ENCODE measurements at places on chromosomes 4 and X. TPM values are rescaled to one million over a fixed set of nuclear protein-coding genes. Genes with fewer than 3 reads are reported as not detected.
A peak's percentile ranks its signal among the peaks of the same experiment; 100 is the strongest.

Gene C4orf46
- 3.4 TPM for total RNA-seq

DNA sequence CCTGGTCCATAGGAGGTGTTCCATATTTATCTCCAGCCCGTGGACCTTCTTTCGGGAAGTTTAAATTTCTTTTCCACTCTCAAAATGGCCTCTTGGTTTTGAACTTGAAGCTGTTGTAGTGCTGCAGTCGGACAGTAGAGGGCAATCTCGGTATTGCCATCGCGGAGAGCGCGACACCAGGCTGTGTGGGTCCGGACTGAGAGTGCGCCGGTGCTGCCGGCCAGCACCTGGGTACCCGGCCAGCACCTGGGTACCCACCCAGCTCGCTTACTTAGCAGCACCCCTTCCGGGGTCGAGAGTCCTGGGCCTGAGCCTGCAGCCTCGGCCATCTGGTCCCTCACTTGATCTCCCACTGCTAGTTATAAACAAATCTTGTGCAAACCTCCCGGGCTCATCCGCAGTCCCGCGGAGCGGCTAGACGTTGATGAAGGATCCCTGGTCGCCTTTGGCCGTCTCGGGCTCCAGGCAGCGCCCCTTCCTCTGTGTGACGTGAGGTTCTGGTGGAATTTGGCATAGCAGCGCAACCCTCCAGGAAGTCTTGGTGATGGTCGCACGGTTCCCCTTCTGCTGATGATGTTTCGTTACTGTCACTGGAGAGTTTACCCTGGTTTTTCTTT is 18.0 kb downstream of the FAM9A start:
- no peak for DNase-seq

Gene MAGT1
- total RNA-seq: 179 TPM

Gene DUSP9
- total RNA-seq: 0.77 TPM

GRCh38 chr4:20062054-20062453 is 189.7 kb upstream of the SLIT2 start:
- no peak for DNase-seq

GRCh38 chrX:134537179-134537955 is 77.4 kb downstream of the HPRT1 start:
- no peak for DNase-seq

DNA sequence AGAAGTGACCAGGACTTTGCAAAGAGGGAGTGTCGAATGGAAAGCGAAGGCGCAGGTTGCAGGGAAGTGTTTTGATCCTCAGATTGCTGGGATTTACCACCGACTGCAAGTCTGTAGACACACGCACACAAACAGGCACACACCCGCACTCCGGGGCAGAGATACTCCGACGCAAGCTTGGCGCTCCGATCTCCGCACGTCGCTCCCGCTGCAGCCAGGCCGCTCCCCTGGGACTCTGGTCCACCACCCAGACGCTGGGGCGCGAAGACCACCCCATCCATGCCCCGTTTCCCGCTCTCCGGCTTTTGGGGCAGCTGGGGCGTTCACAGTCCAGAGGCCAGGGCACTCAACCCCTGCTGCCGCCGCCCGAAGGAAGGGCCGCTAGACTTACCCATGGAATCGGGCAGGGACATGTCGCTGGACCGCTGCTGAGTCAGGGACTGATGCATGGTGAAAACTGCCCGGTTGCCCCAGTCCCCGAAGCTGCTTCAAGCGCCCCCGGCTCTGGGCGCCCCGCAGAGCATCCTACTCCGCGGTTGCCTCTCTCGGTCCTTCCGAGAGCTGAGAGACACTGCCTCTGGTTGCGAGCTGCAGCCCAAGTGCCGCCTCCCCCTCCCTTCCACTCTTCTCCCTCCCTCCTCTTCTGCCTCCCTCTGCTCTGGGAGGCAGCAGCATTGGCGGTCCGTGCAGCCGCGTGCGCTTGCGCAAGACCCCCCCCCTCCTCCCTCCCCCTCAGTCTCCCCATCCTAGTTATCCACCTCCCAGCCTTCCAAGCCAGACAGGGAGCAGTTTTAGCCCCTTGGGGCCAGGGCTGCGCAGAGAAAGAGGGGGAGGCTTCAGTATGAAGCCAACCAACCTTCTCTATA is at the start of gene TMEM255A:
TMEM255A (minus strand) TSS at position 601 of the 866 bp plus-strand sequence; CDS start at position 449, 152 bp downstream.
- no peak for DNase-seq

DNA sequence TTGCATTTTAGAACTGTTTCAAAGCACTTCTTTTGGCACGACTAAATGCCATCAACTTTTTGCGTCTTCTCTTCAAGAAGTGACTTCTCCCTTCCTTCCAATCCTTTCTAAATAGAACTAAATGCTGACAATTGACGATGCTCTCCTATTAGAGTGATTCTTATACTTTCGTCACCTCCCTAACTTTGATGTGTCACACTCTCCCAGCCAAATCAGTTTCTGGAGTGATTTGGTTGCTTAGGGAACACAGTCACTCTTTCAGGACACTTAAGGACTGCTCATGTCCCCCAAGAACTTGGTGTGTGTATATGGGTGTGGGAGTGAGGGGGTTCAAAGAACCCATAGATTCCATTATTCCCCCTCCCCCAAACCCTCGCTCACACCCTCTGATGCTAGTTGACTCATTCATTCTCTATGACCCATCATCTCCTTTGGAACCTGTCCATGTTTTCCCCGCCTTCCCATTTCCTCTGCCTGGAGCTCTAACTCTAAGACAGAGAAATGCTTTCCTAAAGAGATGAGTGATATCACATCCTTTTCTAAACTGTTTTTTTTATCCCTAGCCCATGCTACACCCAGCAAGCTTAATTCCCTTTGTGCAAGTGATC is 26.8 kb upstream of the AREG start:
- peak; percentile 97 for DNase-seq

DNA sequence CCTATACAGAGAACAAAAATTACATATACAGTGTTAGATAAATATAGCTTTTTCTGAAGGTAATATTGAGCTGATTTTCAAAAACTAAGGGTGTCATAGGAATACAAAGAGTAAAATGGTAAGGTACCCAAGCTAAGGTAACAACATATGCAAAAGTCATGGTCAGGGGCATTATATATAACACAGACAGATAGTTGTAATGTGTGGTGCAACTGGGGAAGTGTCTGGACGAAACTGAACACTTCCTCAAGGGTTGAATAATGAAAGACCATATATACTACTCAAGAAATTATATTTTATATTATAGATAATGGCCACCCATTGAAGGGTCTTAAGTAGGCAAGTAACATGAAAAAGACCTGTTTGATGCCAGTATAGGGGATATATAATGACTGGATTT is 262.1 kb upstream of the CXXC4 start:
- no peak for DNase-seq

Gene HDAC8
- 17.6 TPM for total RNA-seq

- DNase-seq: no peak
Observed at GRCh38 chrX:9612146-9612505, 147.3 kb downstream of the TBL1X start.

DNA sequence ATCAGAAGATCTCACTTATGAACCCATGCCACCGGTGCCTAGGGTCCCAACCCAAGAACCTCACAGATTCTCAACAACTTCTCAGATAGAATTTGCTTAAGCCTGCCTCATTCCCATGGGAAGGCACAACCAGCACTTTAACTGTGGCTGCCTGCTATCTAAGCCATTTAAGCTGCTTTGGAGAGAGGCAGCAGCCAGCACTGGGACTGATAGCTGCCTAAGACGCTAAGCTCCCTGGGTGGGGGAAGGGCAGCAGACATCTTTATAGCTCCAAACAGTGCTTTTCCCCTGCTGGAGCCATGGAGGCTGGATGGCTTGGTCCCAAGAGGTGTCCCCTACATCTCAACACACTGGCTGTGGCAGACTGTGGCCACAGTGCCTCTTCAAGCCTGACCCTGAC is 1268.6 kb downstream of the FAM133A start:
- no peak for DNase-seq

GRCh38 chrX:25003066-25003849 is 12.5 kb downstream of the ARX start:
- DNase-seq: peak; percentile 17

DNA sequence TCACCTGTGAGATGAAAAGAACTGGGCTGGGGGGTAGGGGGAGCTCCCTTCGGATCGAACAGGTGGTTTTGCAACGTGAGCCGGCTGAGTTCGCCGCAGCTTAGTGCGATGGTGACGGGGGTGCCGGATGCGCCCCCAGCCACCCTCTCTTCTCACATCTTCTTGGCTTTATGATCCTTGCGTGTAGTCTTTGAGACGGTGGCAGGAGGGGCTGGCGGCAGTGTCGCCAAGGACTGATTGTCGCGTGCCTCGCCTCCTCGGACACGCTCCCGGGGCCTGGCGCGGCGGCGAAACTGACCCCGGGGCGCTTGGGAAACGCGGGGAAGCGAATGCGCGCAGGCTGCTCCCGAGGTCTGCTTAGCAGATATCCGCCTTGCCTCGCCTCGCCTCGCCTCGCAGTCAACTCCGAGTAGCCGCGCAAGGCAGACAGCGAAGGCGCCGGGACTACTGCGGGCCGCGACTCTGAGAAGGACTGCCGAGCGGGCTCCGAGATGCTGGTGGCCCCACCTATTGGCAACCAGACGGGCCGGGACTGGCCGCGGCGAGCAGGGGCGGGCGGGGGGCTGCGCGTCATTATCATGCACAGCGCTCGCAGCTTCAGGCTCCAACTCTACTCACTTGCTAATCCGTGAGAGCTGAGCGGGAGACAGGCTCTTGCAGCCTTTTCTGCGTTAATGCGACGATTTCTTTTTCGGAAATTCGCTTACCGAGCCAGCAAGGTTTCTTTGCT is 1.5 kb downstream of the GRID2 start:
- peak; percentile 7 for DNase-seq

GRCh38 chr4:53730031-53730805 is 138.9 kb upstream of the LNX1 start:
- DNase-seq: no peak

Gene CACNA1F
- total RNA-seq: under 0.01 TPM

GRCh38 chr4:55517526-55518229 is 29.0 kb downstream of the CLOCK start:
- no peak for DNase-seq

DNA sequence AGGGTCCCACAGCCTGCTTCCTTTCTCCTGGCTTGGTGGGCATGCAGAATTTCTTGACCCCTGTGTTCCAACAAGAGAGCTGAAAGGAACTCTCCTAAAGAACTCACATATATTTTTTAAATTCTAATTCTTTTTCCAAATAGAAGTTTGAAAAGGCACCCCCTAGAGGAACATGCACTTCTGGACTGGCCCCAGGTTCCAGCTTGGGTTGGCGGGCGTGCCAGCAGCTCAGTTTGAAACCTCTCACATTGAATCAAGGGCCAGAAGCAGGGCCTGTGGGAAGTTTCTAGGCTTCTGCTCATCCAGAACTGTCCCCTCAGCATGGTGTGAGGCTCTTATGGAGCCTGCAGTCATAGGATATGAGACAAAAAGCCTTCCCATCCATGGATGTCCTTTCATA is 132.6 kb downstream of the ATG4A start:
- DNase-seq: no peak

Gene POLN
- total RNA-seq: 1.6 TPM

DNA sequence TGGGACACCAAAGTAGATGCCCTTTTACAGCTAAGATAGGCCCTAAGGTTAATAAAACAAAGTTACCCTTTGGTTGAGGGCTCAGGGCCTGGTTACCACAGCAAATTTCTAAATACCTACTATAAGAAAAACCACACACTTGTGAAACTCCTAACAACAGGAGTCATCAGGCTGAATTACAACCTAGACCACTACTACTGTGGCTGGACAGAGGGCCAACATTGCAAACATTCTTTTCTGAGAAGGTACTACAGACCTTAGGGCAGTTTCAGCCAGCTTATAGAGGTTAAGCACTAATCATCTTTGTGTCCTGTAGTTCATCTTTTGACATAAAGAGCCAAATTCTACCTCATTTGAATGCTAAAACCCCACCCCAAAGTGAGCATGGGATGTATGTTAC is 504.0 kb downstream of the RAPGEF2 start:
- DNase-seq: no peak

- peak; percentile 46 for DNase-seq
Observed at GRCh38 chr4:44861756-44862155, 135.4 kb upstream of the GNPDA2 start.

- no peak for DNase-seq
Observed at GRCh38 chr4:86185659-86186058, 174.2 kb downstream of the MAPK10 start.

- no peak for DNase-seq
Observed at GRCh38 chrX:11103006-11103405, 8.1 kb upstream of the HCCS start.

DNA sequence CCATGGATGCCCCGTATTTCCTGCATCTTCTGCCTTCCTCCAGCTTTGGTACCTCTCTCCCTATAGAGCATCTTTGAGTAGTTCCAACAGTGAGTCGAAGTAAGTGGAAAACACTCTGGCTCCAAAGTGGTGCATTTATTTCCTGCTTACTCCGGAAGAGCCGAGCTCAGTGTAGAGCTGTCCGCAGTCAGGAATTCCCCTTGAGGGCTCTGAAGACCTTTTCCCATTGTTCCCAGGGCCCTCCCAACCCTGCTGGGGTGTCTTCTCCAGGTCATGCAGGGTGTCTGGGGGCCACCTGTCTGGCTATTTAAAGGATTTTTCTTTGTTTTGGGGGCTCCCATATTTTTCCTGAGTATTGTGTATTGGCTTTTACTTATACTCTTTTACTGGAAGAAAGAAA is 118.6 kb upstream of the MXRA5 start:
- no peak for DNase-seq

DNA sequence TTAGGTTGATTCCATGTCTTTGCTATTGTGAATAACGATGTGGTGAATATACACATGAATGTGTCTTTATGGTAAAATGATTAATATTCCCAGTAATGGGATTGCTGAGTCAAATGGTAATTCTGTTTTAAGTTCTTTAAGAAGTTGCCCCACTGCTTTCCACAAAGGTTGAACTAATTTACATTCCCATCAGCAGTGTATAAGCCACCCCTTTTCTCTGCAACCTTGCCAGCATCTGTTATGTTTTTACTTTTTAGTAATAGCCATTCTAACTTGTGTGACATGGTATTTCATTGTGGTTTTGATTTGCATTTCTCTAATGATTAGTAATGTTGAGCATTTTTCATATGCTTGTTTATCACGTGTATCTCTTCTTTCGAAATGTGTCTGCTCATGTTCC is 503.3 kb downstream of the PCDH18 start:
- no peak for DNase-seq

- no peak for DNase-seq
Observed at GRCh38 chrX:40749681-40750494, 14.5 kb upstream of the MED14 start.

Gene GRPR
- not detected for total RNA-seq
